ENCODE measurements at places on chromosomes 5 and 9.
A peak's percentile ranks its signal among the peaks of the same experiment; 100 is the strongest.

DNA sequence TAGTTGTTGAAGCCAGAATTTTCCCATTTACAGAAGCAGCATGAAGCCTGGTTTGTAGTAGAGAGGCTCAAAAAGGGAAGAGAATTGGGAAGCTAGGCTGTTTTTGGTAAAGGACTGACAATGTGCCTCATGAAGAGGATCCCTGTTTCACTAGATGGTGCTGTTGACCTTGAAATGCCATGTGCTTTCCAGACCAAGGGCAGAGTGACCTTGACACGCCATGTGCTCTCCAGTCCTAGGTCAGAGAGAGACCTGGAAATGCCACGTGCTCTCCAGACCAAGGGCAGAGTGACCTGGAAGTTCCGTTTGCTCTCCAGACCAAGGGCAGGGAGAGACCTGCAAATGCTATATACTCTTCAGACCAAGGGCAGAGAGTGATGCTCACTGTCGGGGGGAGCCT is 32.0 kb downstream of the UNC13B start:
- no peak for DNase-seq

DNA sequence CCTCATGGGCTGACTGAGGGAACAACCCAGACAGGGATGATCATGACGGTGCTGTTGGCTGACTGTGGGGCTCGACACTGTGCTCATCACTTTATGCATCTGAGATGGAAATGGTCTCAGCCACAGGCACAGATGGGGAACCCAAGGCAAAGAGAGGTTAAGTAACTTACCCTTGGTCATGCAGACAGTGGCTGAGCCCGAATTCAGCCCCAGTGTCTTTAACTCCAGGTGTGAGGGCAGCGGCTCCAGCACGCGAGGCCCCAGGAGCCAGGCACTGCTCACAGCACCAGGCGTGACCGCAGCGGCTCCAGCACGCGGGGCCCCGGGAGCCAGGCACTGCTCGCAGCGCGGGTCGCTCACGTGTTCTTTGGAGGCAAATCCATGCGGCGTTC is 45.3 kb upstream of the FCN1 start:
- DNase-seq = no peak

DNA sequence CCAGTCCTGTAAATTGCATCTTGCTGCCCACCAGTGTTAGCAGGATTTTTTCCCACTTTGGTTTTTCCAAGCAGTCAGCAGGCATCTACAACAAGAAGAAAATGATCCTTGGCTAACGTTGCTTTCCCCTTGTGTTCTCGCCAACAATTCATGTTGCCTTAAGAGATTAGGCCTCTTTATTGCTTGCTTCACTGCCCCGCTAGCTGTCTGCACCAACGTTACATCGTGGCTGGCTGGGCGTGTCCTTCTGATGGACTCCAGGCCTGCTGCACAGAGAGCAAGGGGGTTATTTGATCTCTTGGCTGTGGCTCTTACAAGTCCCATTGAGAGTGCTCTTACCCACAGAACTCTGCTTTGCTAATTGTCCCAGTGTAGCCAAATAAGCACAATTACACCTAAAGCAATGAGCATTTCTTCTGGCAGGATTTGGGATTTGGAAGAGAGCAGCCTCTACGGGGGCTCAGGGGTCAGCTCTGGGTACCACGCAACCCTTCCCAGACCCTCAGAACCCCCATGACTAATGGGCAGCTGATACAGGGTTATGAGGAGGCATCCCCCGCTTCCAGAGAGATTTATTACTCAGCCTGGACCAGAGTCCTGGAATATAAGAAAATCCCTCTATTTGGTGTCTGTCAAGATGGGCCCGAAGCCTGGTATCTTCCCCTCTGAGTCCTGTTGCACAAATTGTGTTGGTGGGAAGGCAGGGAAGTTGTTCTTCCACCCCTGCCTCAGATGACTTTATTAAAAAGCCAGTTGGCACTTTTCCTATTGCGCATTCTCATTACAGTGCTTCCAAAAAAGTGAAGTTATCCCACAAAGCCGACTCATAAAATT is 17.6 kb downstream of the DCANP1 start:
- DNase-seq = peak; percentile 85

DNA sequence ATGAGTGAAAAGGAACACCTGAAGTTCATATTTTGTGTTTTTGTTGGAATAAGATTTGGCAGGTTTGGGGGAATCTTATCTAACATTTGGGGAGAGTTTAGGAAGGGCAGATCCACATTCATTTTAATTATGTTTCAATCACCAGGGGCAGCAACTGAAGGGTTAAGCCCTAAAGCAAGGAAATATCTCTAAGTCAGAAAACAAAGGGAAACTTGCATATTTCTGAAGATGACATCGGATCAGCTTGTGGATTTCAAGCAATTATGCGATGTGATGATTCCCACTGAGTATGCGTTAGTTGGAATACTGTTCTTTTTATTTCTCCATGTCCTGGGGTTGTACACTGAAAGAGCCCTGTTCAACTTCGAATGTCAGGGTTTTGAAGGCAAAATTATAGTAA is 59.8 kb upstream of the NFIB start:
- no peak for DNase-seq

- DNase-seq = no peak
These were observed 54.5 kb upstream of the RAPGEF1 start for GRCh38 chr9:131794393-131794792.

- no peak for DNase-seq
These were observed 36.1 kb upstream of the STARD4 start for GRCh38 chr5:111548348-111548950.
